Memory B cell (primary cell): ENCODE measurements at places on chromosomes 1 and 21.

GRCh38 chr1:230915078-230915477 is 46.8 kb upstream of the C1orf198 start:
- DNase-seq, result no peak

- no peak for DNase-seq
These were observed 382.3 kb upstream of the ADGRL4 start for GRCh38 chr1:79388694-79389361.

- DNase-seq, result no peak
These were observed 81.2 kb upstream of the COA6 start for GRCh38 chr1:234292011-234292410.

- DNase-seq, result no peak
These were observed 244.7 kb downstream of the SDCCAG8 start for GRCh38 chr1:243500512-243500911.

- DNase-seq, result no peak
These were observed 182.6 kb upstream of the KCNK2 start for GRCh38 chr1:214899908-214900460.

GRCh38 chr1:152479792-152480595 is 30.6 kb upstream of the LCE5A start:
- peak; percentile 18 for DNase-seq

DNA sequence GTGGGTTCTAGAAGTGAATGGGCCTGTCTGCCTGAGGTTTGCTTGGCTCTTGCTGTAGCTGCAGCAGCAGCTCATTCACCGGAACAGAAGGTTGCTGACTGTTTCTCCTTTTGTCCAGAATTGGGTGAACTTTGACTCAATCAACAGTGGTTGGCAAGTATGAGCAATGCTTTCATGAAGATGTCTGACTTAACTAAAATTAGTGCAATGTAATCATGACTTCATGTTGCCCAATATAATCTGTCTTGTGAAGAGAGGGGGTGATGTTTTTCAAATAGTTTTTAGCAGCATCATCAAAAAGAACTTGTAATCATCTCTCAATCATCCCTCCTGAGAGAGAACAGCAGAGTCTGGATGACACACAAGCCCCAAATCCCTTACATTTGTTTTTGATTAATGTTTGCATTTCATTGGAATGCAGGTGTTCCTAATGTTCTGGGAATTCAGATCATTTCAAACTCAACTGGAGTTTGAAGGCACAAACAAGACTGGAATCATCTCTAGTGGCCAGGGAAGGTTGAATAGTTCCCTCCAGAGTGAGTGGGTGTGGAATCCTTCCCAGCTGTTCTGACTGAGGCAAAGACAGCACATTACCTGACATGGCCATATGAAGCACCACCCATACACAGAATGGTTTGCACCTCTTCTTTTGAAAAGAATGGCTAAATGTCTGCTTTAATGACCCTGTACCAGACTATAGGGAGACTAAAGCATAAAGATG is 82.9 kb downstream of the HLX start:
- DNase-seq, result no peak

GRCh38 chr1:212529211-212529741 is 79.3 kb upstream of the ATF3 start:
- DNase-seq, result no peak

GRCh38 chr21:45042664-45043161 is 31.7 kb upstream of the ADARB1 start:
- DNase-seq, result no peak

DNA sequence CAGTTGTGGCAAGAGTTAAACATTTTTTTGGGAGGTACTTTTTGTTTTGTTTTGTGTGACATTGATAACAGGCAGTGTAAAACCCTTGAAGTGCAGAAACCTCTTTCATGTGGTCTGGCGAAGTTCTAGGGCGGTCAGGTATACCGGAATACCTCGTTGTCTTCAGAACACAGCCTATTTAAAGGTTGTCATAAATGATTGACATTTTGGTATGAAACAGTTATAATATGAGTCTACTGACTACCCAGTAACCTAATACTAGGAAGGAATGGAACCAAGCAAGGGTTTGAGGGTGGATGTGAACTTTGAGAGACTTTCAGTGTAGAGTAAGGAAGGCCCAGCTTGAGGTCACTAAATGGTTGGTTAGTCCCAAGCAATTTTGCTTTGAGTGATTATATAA is 40.5 kb downstream of the PATJ start:
- DNase-seq, result no peak

DNA sequence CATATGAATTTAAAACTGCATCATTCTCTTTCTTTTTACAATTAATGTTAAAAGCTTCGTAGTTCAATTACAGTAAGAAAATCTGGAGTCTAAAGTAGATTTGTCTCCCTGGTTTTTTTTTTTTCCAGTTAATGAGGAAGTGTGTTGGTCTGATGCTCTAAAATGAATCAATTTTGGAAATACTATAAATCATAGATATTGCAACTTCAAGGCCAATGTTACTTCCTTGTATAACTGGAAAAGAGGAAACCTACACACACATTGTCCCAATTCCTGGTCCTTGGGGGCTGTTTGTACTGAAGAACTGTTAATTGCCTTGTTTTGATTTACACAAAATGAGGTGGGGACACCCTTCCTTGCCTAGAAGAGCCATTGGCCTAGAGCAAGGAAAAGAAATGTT is 107.2 kb downstream of the RGS2 start:
- DNase-seq, result no peak

DNA sequence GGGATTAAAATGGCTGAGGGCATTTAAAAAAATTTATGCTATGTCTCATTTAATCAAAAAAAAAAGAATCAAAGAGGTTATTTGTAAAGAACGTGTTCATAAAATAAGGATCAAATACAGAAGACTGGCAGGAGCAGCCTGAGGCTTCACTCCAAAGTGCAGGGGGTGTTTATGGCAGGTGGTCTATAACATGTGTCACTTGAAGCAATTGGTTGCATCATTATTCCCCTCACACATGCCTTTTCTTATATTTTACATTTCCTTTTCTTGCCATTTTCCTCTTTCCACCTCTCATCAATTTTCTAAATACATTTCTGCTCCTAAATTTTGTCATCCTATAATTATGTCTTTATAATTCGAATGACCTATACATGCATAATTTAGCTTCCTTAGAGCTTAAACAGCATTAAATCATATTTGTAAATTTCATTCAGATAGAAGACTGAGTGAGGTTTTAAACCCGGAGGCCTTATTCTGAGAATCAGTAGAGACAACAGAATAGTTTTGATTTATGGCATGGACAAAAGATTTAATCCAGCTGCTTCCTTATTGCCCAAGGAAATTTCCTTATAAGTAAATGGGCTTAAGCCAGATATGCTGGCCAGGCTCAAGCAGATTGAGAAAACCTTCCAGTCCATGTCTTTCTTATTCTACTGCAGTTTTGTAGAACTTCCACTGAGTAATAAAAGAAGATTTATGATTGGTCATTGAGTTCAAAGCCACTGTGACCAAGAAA is 322.8 kb downstream of the TGFB2 start:
- DNase-seq, result no peak

DNA sequence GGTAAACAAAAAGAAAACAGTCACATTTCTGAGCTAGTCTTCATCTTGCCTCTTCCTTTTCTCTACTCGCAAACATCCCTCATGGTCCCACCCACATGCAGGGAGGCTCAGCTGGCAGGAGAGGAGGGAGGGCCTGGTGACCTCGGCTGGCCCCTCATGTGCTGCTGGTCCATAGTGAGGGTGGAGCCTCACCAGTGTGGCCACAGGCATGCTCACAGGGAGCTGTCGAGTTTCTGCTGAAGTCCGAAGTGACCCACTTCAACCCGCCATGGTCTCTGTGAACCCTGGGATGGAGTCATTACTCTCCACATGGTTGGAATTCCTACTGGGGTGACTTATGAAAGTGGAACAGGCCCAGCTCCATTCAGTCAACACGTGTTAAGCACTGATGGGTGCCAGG is 253.4 kb downstream of the RHOU start:
- no peak for DNase-seq

DNA sequence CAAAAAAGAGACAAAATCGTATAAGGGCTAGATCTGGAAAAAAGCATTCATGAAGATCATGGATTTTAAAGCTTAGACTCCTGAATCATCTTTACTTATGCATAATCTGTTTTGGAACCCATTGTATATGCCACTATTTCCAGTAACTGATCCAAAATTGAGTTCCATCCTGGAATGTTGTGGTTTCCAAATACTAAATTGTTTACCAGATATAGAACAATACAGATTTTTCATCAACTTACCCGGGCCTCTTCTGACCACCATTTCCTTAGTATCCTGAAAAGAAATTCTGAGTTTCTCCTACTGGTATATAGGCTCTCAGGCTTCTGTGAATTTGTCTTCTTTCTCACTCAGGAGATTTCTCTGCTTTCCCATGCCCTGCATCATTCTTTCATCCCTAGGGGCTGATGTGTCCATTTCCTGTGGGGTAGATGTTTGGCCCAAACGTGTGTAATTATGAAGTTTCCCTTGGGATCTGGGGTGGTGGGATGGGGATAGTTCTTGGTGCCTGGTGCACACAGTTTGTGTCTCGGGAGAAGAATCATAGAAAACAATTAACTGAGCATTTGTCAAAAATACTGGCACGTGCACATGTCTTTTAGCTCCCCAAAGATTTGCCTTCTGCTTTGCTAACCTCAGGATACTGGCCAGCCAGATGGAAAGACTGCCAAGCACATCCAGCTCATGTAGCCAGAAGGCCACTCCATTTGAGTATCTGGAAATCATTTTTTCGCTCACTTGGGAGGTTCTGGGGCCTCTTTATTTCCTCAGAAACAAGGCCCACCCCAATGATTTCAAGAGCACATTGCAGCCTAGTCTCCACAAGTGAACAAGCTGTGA is 127.8 kb downstream of the NTMT2 start:
- no peak for DNase-seq

- no peak for DNase-seq
These were observed 101.1 kb upstream of the JUN start for GRCh38 chr1:58884706-58885661.

DNA sequence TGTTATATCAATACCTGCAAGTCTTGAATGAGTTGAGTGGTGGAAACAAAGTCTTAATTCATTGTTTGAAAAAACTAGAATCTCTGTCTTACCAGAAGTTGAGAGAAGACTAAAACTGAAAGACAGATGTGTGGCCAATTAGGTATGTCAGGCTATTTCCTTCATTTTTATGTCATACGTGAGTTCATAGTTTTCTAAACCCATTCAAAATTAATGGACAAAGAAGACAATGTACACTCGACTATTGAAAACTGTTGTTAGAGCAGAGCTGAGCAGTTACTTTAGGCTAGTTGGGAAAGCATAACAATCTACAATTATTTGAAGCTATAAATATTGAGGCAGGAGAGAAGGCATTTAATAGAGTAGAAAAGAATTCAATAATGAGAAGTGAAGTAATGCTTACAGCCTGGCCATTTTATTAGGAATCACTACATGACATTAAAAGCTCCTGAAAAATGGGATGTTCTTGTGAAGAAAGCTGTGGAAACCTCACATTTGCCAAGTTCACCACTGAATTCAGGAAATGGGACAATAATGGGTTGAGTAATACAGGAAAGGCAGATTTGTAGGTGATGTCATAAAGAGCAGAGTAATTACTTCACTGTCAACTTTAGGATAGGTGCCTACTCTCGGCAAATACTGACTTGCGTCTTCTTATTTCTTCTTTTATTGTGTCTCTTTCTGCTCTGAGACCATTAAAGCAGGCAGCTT is 204.4 kb downstream of the PLA2G4A start:
- no peak for DNase-seq

DNA sequence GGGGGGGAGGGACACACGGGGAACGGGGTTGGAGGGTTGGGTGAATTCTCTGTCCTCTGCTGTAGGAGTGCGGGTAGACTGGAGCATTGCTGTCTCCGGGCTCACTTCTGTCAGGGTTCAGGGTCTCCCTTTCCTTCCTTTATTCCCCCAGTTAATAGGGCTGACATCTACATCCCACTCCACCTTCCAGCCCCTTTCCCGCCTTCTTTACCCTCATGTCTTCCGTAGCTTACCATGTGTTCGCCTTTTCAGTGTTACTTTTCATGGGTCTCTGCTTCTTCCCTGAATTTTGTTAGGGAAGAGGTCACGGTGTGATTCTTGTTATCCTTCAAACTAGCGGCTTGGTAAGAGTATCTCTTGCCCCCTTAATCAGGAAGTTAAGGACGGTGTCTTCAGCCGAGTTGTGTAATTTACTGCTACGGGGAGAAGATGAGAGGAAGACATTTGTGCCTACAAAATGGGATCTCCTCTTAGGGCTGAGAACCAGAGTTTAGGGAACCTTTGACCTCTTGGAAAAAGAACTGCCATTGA is 917 bp downstream of the RAP1A start:
- DNase-seq, result no peak

DNA sequence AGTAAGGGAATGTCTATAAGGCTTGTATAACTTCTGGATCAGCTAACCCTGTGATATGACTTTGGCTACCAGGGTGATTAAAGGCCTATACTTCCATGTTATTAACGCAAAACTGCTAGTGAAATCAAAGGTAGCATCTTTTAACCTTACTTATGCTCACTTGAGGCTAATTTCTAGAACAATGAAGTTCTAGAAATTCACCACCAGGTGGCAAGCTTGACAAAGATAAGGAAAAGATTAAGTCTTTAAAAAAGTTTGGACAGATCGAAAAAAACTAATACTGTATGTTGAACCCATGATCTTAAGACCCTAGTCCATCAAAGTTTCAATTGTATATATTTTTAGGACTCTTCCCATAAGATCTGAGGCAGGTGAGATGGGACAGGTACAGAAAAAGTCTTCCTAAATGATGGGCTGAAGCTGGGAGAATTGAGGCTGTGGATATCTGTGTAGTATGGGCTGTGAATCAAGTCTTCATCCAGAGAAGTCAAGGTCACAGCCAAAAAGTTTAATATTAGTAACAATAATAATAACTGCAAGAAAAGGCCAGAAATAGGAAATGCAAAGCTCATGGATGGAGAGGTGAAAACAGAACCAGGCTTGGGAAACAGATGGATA is 18.8 kb downstream of the KYAT3 start:
- peak; percentile 17 for DNase-seq

DNA sequence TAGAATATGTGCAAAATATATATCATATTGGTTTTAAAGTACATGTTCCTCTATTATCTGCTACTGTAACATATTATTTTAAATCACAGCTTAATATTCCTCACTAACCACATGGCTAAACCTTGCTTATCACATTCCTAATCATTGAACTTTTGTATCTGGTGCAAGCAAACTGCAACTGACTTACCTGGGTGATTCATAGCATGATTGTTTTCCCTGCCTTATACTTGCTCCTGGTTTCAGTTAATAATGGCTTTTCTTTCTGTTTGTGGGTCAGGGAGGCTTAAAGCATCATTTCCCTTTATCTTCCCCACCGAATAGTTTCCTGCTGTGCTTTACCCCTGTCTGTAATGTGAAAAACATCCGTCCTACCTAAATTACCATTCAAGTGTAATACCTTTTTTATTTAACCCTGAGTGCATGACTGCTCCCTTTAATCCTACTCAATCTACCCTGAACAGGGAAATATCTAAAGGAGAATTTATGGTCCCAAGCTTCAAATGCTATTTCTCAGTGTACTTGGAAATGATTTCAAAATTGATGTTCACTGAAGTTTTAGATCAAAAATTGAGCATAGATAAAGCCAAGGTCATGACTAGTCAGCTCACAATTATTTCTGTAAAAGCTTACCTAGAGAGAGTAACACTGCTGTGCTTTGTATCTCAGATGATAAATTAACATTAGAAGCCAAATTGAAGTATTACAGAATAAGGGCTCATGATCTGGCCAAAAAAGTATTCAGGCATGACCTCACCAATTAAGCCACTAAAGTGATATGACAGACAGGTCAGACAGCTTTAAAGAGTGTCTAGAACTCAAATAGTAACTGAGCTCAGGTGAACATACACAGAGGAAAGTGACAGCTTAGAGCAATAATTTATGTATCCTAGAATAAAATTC is 507.1 kb downstream of the BRINP3 start:
- no peak for DNase-seq
